ENCODE measurements at places on chromosomes 11 and 22.
A peak's percentile ranks its signal among the peaks of the same experiment; 100 is the strongest.

GRCh38 chr11:86798988-86799387 is 1.4 kb upstream of the PRSS23 start:
- no peak for DNase-seq

DNA sequence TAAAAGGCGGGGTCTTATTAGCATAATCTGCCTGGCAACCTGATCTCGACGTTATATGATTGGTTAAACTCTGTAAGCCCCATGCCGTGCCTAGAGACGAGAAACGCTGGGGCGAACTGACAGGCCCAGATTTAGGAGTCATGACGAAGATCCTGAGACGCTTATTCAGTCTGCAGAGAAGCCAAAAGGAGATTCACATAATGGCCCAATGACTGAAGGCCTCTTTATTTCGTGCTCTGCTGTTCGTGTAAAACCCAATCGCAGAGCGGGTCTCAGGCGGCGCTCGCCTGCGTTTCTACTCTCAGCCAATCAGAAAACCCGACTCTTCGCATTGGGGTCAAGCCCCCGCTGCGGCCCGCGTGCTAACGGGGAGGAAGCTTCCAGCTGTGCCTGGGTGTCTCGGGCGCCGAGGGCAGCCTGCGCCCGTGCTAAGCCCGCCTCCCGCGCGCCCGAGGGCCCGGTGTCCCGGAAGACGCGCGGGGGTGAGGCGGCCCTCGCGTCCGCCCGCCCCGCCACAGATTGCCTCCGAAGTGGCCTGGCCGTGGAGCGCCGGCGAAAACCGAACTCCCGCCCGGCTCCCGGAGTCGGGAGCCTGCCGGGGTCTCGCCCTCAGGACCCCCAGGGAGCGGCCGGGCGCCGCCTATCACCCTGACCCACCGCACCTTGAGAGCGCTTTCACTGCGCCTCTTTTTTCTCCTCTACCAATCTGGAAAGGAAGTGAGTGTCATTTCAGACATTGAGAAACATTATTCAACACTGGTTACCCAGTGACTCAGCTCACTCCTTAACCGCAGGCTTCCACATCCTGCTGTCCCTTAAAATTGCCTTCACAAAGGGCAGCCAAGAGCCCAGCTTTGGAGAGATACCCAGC is 446 bp upstream of the PRDM10 start:
- DNase-seq, result peak; percentile 89

DNA sequence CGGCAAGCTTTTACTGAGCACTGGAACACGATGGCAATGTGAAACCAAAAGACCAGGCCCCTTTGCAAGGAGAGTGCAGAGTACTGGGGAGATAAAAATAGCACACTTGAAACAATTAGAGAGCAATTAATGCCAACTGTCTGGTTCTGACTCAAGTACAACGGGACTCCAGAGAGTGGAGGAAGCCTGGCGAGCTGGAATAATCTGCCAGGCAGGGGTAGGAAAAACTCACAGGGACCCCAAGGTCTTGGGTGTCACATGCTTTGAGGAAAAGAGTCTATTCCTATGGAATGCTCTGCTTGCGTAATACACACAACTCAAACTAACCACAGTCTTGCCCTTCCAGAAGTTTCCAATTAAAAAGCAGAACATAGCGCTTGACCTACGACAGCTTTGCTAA is 113.0 kb upstream of the CLMP start:
- no peak for DNase-seq

- DNase-seq, result no peak
These were observed 41.4 kb downstream of the ZNF280B start for GRCh38 chr22:22467112-22467511.

DNA sequence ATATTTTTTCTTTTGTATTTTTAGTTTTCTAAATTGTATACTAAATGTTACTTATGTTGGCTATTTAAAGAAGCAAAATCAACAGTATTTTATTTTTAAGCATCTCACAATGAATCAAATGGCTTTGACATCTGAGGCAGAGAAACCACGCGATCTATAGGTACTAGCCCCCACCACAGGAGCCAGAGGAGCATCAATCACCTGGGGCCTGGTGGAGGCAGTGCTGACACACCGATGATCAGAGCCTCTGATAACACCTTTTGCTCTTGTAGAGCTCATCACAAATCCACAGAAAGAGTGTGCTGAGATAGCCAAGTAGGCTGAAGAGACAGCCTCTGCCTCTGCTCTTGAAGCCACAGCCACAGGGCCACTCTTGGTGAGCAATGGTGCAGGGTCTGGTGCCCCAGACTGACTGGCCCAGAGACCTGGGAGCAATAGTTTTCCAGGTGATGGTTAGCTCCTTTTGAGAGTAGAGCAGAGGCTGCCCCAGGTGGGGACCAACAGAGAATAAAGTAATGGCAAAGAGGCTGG is 25.2 kb downstream of the HIRA start:
- DNase-seq, result no peak

DNA sequence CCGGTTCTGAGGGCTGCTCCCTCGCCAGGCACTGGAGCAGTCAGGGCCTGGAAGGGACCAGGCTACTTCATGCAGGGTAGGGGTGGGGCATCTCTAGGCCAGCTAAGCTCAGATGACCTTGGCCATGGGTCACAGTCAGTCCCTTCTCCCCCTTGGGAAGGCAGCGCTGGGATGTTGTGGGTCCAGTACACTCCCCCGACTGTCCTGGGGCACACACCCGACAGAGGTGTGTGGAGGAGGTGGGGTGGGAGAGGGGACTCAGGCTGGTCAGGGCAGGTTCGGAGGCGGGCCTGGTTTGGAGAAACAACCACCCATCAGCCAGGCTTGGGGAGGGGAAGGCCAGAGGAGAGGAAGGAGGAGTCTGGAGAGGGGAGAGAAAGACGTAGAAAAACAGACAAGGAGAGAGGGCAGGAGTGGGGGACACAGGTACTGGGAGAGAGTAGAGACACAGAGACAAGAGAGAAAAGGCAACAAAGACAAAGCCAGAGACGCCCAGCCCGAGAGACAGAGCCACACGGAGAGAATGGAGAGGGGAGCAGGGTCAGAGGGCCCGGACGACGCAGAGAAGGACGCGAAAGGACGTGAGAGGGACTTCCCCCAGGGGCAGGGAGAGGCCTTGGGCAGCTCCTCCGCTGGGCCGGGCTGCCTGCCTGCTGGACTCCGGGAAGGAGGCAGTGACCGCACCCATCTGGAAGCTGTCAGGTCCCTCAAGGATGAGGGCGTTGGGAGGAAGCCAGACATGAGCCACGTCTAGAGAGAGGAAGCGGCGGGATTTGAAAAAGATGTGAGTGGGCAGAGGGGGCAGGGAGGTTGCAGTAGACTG is 30.6 kb upstream of the TSKU start:
- no peak for DNase-seq

DNA sequence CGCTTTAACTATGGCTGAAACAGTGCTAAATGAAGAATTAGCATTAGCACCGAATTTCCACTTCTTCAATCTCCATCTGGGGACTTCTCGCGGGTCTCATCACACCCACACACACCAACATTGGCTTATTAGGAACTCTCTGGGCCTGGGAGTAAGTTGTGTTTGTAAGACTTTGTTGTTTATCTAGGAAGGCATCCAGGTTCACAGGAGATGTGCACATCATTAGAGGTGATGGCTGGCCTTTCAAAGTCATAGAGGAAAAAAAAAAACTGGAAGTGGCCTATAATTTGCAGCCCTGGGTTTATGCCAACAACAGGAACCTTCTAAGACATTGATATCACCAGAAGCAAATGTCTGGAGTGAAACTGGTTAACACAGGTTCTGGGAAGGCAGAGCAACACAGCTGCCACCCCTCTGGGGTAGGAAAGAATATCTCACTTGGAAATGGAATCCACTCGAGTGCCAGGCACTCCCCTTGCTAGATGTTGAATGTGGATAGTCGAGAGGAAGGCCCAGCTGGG is 84.5 kb downstream of the TRAF6 start:
- DNase-seq, result no peak

DNA sequence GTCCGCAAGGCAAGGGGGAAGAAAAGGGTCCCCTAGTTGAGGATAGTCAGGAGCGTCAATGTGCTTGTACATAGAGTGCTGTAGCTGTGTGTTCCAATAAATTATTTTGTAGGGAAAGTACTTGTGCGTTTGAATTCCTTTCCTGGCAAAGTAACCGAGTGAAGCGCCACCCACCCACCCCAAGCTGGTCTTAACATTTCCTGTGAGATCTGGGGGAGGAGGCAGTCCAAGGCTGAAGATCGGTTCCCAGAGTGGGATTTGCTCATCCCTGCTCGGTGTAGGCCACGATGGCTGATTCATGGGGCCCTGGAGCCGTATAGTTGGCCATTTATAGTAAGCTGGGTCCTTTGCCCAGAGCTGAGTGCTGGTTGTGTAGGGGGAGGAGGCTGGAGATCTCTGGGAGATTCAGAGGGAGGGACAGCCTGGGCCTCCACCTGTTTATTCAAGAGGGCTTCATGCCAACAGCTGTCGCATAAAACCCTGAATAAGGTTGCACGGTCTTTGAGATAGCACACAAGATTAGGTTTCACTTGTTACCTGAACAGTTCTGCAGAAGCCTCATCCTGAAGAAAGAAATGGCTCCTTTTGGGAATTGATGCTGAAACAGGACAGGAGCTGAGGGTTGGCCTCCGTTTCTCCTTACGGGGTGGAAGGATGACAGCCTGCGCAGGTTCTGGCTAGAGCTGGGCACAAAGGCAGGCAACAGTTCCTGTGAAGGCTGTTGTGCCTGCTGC is 2.4 kb downstream of the ATF4 start:
- peak; percentile 61 for DNase-seq
